ENCODE measurements at places on chromosomes 7 and 10. TPM values are rescaled to one million over a fixed set of nuclear protein-coding genes. Genes with fewer than 3 reads are reported as not detected.

PVRIG gene
- total RNA-seq = not detected

- DNase-seq = no peak
Measured at GRCh38 chr7:110358028-110358427, 732.9 kb upstream of the LRRN3 start.

GRCh38 chr7:31093282-31093681 is 41.2 kb downstream of the ADCYAP1R1 start:
- no peak for DNase-seq

DNA sequence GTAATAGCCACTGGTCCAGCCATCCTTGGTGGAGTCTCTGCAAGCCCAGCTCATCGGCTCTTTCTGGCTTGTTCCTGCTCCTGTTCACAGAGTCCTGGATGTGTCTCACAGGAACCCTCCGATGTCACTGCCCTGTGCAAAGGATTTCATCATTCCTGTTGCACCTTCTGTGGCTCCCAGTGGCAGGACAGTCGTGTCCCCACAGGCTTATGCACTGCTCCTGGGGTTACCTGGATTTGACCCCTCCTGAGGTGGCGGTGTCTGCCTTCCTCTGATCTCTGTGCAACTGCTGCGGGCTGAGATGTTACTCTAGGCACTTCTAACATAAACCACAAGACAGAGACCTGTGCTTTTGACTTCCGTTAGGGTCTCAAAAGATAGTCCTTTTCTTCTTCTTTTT is 30.6 kb downstream of the APBB1IP start:
- DNase-seq = no peak

GRCh38 chr10:118153287-118153686 is 106.5 kb upstream of the RAB11FIP2 start:
- DNase-seq = no peak

GRCh38 chr10:124495162-124495561 is 33.5 kb downstream of the LHPP start:
- no peak for DNase-seq

- DNase-seq = peak; percentile 53
Measured at GRCh38 chr7:157627646-157628045, 290.8 kb downstream of the DNAJB6 start.

- no peak for DNase-seq
Measured at GRCh38 chr7:70607759-70608158, 524.2 kb upstream of the GALNT17 start.

- DNase-seq = peak; percentile 41
Measured at GRCh38 chr10:48572414-48572813, 32.5 kb downstream of the ARHGAP22 start.

DNA sequence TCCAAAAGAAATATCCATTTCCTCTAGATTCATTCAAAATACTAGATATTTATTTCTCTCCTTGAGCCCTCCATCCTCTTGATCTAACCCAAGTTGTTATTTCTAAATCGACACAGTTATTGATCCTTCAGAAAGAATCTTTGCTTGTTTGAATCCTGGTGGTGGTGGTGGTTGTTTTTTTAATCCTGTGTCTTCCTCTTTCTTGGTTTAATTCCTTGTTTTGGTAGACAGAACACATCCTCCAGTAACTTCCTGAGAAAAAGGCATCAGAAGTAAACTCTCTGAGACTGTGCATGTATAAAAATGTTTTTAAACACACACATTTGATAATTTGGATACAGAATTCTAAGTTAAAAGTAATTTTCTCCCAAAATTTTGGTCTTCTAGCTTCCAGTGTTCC is 49.9 kb downstream of the SIRT1 start:
- no peak for DNase-seq

GNGT1 gene
- not detected for total RNA-seq

- peak; percentile 78 for DNase-seq
Measured at GRCh38 chr10:95517536-95518454, 43.4 kb downstream of the SORBS1 start.

GRCh38 chr7:17696422-17696821 is 243.9 kb downstream of the SNX13 start:
- peak; percentile 85 for DNase-seq

DOCK1 gene
- total RNA-seq = 16.4 TPM

RHOBTB1 gene
- total RNA-seq = 5.6 TPM

- DNase-seq = no peak
Measured at GRCh38 chr7:25843467-25843866, 308.5 kb upstream of the NFE2L3 start.

- no peak for DNase-seq
Measured at GRCh38 chr7:159105832-159106811, 38.5 kb downstream of the VIPR2 start.

TRIL gene
- 0.15 TPM for total RNA-seq

DNA sequence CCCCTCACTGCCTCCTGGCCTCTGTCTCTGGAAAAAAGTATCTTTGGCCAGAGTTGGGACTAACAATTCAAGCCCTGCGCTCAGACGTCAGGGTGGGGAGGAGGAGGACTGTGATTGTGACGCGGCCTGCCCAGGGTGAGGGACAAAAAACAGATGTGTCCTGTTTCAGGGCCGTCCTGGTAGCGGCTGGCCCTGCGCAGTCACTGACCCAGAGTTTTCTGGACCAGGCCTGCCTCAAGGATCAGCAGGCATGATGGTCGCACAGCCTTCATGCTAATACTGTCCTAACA is 110.1 kb downstream of the CYTH3 start:
- no peak for DNase-seq
